Head of caudate nucleus (tissue), 42 donors: ENCODE measurements at places on chromosomes 5 and 9.

GRCh38 chr9:124216474-124217176 lies 41.1 kb upstream of the NEK6 start:
- DNase-seq = peak; percentile 57

GRCh38 chr9:95092262-95093072 lies 225.0 kb downstream of the FANCC start:
- DNase-seq = no peak

DNA sequence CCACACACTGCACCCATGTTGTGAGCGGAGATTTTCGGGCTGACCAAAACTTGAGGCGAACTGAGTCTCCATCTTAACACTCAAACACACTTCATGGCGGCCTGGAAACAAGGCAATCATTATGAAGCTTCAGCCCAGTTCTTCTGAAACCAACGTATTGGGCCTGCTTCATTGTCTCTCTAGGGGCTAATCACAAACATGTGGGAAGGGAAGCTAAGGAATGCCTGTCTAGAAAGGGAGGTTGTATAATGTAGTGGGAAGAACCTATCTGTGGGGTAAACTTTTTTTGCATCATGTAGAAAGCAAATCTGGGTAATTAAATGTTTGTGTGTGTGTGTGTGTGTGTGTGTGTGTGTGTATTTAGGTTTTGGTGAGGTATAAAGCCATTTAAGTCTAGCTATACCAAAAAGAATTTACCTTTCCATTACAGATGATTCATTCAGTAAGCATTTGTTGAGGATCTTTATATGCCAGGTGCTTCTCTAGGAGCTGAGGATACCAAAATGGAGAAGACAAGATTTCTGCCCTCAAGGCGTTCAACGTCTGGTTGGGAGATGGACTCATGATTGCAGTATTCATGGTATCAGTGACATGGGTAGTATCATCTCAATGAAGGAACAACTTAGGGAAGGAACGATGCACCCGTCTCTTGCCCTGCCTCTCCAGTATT lies 29.4 kb downstream of the SLC1A3 start:
- DNase-seq = no peak

DNA sequence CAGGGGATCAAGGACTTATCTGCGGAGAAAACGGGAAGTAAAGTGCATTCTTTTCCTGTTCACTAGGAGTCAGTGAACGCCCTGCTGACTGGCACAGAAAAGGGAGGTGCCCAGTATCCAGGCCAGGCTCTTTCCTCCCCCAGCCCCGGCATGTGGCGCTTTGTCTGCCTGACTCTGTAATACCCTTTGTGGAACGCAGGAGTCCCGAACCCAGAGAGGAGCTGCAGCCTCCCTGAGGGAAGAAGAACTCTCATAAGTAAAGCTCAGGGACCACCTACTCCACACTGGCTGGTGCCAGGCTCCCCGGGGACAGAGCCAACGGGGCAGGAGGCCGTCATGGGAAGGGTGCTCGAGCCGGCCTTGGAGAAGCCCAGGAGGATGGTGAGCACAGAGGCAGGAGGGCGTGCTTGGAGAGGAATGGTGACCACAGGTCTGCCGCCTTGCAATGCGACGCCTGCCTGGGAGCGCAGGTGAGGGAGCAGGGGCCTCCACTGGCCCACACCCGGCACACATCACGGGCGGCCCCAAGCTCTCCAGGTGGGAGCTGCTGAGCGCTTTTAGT lies 31.5 kb downstream of the VAV2 start:
- no peak for DNase-seq

GRCh38 chr5:68316469-68316868 lies 100.9 kb downstream of the PIK3R1 start:
- no peak for DNase-seq
